ENCODE measurements at places on chromosomes 1 and 21.

DNA sequence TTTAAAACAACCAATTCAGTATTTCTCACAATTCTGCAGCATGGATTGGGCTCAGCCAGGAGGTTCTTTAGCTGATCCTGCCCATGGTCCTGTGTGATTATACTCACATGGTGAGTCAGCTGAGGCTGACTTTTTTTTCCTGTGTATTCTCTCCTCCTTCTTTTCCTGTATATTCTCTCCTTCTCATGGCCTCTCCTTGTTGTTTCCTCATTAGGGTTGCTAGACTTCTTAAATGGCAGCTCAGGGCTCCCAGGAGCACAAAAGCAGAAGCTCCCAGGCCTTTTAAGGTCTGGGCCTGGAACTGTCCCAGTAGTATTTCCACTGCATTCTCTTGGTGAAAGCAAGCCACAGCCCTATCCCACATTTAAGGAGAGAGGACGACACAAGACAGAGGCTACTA, 26.8 kb downstream of the VANGL1 start:
- DNase-seq: no peak

DNA sequence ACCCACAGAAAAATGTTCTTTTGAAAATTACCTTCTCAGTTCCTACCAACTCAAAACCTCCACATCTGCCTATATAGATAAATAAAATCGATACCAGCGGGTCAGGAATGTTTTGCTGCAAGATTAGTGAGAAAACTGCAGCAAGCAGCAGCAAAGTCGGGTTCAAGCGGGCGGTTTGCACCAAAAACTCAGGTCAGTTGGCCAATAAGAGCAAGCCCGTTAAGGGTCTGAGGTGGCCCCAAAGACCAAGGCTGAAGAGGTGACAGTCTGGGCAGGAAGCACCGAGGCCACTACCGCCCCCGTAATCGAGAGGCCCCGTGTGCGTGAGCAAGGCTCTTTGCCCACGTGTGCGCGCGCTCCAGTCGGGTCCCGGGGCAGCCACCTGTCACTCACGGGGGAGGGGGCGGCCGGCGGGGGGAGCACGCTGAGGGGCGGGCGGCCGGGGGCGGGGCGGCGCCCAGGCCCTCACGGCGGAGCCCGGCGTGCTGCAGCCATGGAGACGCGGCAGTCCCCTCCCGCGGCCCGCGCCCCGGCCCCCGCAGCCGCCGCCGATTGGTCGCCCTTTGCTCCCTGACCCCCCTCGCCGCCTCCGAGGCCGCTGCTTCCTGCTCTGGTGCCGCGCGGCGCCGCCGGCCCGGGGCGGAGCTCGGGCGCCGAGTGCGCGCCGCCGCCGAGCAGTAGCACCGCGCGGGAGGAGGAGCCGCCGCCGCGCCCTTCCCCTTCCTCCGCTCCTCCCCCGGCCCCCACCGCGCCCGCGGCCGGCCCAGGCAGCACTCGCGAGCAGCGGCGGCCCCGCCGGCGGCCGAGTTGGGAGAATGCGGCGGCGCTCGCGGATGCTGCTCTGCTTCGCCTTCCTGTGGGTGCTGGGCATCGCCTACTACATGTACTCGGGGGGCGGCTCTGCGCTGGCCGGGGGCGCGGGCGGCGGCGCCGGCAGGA, at the start of gene GALNT2:
Gene GALNT2, plus strand, starts transcription at position 773 of the 939 bp plus-strand sequence. Its CDS starts 43 bp downstream, at position 816.
- peak; percentile 54 for DNase-seq

GRCh38 chr1:210272666-210273065, 40.1 kb downstream of the SERTAD4 start:
- DNase-seq: no peak

DNA sequence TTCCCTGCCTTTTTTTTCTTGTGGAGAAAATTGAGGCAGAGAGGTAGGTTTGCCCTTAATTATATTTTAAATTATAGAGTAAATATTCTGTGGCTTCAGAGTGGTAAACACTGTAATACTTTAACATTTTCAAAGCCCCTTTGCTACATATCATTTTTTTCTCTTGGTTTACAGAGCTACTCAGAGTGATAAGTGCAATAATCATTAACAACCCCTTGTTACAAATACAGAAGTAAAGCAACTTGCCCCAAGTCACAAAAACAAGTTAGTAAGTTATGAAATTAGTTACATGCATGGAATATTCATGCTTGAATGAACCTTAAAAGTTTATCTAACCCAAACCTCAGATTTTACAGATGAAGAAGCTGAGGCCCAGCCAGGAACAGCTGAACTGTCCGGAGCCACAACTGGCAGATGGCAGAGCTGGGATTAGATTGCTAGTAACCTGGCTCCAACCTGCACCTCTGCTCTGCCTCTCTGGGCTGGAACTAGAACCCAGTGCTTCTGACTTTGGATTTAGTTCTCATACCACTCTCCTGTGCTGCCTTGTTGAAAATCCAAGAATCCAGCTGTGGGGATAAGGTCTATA, 48.7 kb downstream of the TNN start:
- no peak for DNase-seq

DNA sequence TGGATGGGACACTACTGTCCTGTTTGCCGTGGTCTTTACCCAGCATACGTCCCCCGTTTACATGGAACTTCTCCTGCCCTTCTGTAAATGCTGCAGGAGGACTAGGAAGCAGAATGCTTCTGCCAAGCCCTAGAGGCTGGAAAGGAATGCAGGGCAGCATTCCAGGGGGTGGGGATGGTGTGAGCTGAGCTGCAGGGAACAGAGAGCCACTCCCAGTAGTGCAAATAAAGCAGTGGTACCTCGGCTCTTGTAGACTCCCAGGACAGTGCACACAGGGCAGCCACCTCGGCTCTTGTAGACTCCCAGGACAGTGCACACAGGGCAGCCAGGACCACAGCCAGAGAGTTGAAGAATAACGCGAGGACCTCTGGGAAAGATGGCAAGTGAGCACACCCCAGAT, 35.4 kb downstream of the PTPRU start:
- no peak for DNase-seq

DNA sequence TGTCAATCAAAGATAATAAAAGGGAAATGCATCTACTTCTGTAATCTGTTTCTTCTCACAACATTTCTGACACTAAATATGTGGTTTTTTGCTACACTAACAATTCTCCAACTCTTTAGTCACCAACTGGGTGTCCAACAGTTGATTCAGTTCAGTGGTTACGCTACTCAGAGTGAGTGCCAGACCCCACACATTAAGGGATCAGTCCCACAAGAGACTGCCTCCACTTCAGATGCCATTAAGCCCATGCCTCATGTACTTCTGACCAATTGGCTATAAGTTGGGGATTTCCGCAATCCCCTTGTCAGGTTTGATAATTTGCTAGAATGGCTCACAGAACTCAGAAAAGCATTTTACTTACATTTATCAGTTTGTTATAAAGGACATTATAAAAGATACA, 28.4 kb downstream of the RNF2 start:
- DNase-seq: no peak

GRCh38 chr1:216224233-216224632, 199.0 kb downstream of the USH2A start:
- no peak for DNase-seq

DNA sequence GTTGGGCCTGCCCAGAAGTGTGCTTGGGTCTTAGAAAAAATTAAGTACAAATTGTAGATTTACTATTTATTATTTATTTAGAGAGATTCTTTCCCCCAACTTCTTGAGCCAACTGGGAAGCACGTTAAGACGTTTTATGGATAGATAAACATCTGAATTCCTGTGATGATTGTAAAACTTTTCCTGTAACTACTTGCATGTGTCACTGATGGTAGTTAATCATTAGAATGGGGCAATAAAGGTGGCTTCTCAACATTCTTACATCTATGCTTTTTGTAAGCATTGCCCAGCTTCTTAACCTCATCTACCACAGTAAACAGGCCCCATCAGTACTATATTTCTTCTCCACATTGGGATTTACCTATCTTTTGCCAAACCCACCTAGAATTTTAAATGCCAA, 559.8 kb downstream of the LMO4 start:
- no peak for DNase-seq

GRCh38 chr1:169207797-169208520, 101.5 kb downstream of the ATP1B1 start:
- DNase-seq: no peak

GRCh38 chr1:65959896-65960567, 167.3 kb downstream of the PDE4B start:
- DNase-seq: no peak

DNA sequence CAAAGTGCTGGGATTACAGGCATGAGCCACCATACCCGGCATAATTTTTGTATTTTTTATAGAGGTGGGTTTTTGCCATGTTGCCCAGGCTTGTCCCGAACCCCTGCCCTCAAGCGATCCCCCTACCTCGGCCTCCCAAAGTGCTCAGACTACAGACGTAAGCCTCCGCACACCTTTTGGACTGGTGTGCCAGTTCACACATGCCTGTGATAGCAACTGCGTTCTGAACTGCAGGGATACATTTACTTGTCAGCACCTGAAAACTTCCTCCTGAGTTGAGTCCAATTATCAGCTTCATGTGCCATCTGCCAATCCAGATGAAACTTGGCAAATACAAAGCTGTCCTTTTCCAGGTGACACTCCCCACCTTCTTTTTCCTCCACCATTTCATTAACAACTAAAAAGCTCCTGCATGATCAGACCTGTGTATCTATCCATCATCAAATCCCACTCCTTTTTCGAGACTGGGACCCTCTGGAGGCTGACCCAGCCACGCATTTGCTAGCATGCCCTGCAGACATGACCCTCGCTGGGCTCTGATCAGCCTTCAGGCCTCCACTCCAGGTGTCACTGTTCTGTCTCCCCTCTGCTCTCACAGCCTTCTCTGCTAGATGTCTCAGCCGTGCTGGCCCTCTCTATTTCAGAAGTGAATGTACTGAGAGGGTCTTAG, 2.1 kb upstream of the DEGS1 start:
- DNase-seq: no peak

- no peak for DNase-seq
Observed at GRCh38 chr1:198042168-198042567, 114.6 kb upstream of the NEK7 start.

GRCh38 chr1:9275567-9276034, 17.1 kb upstream of the SPSB1 start:
- DNase-seq: no peak

GRCh38 chr1:53398091-53398490, 61.1 kb upstream of the DMRTB1 start:
- DNase-seq: no peak

DNA sequence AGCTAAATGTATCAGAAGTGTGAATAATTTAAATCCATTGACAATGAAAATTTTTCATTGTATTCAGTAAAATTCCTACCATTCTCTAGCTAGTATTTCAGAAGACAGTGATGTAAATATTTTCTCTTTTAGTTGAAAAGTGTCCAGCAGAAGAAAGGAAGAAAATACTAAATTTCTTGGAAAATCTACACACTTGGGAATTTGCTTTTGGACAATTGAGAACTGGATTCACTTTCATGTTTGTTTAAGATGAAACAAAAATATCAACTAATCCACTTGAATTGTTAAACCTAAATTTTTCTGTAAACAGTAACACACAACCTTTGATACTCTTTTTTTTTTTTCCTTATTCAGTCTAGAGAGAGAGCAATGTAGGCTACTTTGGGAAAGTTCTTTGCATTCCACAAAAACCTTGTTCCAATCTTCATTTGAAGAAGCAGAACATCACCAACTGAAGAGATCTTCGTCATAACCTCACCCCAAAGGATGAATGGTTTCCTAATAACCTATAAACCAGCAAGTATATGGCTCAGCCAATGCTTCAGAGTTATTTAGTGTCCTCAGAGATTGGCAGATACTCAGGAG, 155.1 kb upstream of the GORAB start:
- DNase-seq: peak; percentile 36

GRCh38 chr1:98373056-98373455, 288.5 kb upstream of the SNX7 start:
- no peak for DNase-seq

DNA sequence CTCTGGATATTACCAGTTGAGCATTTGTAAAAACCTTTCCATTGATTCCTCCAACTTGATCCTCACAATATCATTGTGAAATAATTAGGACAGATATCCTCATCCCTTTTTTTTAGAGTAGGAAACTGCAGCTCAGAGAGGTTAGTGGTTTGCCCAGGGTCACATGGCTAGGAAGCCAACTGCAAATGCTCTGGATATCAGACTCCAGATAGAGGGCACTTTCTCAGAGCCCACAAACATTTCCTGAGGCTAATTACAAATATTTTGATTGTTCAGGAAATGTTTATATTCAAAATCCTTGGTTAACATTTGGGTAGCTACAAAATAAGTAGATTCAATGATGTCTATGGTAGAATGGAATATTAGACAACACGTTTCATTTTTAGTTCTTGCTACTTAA, 154.8 kb upstream of the DPYD start:
- DNase-seq: no peak

DNA sequence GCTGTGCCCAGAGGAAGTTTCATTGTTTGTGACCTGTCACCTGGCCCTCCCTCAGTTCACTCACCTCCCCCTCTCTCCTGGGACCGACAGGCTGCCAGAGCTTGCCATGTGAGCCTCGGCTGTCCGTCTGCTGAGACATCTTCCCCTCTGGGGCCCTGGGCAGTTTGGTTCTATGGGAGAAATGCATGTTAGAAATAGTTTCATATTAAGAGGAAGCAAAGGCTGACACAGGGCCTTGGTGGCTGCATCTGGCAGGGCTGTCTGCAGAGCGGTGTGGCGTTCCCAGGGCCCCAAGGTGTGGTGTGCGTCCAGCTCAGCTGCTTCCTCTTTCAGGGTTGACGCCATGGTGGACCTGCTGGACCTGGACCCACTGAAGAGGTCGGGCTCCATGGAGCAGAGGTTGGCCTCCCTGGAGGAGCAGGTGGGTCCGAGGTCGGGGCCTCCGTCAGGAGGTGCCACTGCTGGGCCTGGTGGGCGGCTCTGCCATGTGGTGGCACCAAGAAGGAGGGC, 31.9 kb upstream of the LRRC3 start:
- DNase-seq: no peak

- no peak for DNase-seq
Observed at GRCh38 chr1:46527474-46528296, 23.8 kb downstream of the KNCN start.

DNA sequence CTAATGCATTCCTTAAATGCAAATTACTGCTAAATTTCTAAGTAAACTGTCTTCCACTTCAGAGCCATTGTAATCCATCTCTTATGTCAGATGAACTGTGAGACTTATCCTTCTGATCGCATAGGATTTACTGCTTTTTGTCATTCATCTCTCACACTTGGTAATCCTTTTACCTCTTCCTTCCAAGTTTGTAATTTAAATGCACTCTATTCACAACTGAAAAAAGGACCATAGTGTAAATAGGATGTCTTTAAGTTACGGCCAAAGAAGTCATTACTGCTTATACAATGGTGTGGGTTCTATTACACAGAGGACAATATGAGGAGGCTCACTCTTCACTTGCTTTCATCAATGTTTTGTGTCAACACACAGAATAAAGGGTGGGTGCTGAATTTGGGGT, 393.3 kb downstream of the PTBP2 start:
- DNase-seq: no peak

- no peak for DNase-seq
Observed at GRCh38 chr1:96558635-96559034, 162.9 kb upstream of the PTBP2 start.

DNA sequence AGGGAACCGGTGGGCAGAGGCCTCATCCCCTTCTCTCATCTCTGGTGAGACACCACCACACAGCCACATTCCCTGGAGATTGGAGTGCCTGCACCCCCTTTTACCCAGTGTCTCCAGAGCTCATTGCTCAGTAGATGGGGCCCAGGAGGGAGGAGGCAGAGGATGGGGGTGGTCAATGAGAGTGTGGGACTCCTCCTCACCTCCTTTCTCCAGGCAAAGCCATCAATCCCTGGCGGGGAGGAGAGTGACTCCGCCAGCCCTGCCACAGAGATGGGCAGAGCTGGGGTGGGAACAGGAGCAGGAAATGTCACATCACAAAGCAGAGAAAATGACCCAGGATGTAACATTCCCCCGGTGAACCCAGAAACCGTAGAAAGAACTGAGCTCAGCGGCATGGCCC, 117.2 kb downstream of the MATN1 start:
- DNase-seq: no peak
